ENCODE measurements at places on chromosomes 11 and 22.

DNA sequence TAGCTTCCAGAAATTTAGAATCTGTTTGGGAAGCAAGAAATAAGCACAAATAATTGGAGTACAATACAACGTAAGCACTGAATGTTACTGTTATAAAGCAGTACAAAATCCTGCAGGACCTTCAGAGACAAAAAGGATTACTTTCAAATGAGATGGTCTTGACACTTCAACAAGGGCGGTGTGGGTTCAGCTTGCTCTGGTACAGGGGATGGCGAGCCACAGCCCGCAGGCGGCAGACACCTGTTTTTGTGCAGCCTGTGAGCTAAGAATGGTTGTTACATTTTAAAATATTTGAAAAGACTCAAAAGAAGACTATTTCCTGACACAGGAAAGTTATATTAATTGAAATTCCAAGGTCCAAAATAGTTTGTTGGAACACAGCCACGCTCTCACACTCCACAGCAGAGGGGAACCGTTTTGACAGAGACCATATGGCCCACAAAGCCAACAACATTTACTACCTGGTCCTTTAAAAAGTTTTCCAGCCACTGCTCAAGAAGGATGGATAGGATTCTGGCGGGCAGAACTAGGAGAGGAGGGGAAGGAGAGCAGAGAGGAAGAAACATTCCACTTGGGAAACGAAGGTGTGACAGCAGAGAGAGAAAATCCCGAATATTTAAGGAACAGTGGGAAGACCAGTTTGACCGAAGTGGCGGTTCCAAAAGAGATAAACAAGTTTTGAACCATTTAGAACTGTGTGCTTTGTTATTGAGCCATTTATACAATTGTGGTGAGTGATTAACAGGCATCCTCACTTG, 6.3 kb downstream of the PRDM10 start:
- DNase-seq, result no peak

- no peak for DNase-seq
Measured at GRCh38 chr11:74470526-74470925, 3.2 kb upstream of the KCNE3 start.

DNA sequence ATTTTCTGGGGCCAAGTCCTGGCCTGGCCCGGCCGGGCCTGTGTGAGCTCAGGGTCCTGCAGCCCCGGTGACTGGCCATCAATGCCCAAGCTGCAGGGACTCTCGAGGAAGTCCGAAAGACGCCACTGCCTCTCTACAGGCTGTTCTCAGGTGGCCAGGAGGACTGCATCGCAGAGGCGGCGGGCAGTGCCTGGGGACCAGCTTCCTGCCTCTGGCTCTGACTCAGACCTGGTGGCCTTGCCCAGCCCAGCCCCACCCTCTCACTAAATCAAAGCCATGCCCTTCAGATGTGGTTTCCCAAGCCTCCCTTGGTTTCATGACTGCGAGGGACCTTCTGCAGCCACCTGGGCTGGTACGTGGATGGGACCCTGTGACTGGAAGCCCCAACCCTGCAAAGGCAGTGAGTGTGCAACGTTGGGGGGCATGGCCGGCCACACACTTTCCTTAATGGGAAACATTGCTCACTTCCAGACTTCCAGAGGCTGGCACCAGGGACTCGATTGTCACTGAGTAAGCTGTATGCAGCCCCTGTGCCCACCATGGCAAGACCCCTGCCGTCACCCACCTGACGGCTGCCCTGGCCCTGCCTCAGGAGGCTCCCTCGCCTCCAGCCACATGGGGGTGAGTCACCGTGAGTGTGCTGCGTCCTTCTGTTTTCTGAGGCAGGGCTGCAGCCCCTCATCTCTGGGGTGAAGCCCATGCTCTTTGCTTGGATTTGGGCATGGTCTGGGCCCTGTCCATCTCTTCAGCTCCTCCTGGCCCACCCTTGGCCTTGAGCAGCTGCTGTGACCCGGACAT, 6.0 kb upstream of the FGF3 start:
- no peak for DNase-seq

DNA sequence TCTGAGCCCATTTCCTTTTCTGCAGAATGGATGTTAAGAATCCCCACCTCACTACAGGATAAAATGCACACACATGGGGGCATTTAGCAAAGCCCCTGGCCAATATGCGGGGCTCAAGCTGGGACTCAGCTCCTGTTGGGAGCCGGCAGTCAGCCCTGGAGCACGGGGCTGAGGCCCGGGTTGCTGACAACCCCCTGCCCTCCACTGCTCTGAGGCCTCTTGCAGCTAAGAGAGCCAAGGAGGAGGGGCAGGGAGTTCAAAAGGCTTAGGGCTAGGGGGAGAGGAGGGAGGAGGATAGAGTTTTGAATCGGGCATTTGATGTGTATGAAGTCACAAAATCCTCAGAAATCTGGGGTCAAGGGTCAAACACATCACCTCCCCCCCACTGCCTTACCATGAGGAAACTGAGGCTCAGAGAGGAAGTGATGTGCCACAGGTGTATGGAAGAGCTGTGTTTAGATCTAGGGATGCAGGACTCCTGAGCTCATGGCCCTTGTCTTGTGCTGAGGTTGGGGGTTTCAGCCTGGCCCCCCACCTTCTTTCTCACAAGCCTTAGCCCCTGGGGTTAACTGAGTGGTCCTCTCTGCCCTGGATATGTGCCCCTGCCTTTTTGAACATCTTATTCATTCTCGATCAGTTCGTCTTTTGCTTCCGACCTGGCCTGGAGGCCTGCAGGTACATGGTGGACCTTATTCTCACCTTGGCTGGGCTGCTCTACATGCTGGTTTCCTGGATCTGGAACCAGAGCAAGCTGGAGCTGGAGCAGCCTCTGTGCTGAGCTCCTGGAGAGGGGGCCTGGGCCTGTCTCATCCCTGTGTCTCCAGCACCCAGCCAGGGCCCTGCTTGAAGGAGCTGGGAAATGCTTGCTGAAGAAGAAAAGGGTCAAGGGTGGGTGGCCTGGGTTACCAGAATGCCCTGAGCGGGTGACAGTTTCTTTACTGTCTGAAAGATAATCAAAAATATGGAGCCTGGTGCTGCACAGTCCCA, 80.3 kb downstream of the LRRC32 start:
- DNase-seq, result no peak

DNA sequence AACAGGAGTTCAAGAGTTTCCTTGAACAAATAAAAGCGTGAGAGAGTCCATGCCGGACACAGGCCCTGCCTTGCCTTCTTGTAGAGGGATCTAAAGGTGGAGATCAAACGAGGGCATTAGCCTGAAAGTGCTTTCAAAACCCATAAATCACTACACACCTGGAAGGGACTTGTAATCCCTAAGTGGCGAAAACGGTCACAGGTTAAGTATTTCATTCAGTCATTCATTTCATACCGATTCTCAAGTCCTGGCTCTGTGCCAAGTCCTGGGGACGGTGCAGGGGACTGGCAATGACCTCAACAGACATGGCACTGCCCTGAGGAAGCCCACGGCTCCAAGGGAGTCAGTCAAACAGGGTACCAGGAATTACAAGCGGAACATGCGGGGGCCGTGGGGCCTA, 26.6 kb downstream of the ELFN2 start:
- no peak for DNase-seq
